Kidney (tissue), 22 donors: ENCODE measurements at places on chromosomes 13 and 19. TPM values are rescaled to one million over a fixed set of nuclear protein-coding genes. Genes with fewer than 3 reads are reported as not detected.
A peak's percentile ranks its signal among the peaks of the same experiment; 100 is the strongest.

- DNase-seq, result peak; percentile 94
Observed at GRCh38 chr19:43464134-43464775, 1.2 kb downstream of the LYPD3 start.

GRCh38 chr19:55832676-55833075, 877 bp upstream of the NLRP11 start:
- DNase-seq, result no peak

DNA sequence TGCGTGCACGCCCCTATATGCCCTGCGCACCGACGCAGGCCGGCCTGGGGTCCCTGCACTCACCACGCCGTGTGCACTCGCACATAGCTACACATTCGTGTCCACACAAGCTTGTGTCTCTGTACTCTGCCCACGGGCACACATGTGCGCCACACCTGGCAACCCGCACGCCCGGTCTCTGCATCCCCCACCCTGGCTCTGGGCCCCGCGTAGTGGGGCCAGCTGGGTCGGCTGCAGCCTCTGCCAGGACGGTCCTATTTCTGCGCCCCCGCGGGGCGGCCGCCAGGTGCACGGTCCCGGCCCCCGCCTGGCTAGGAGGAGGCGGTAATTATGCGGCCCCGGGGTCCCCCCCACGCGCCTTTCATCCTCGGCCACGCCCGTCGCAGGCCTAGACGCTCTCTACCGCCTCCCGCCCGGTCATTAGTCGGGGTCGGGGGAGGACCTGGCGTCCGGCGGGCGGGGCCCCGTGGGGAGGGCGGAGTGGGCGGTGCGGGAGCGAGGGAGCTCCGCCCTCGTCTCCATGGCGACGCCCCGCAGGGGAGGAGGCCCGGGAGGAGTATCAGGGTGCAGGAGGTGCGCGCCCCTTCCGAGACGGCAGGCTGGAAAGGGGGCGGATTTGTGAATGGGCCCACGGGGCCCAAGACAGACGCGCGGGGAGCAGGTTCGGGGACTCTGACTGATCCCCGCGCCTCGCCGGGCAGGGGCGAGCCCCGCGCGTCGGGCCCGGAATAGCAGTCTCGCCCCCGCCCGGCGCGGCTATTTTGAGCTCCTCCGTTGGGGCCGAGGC, 2.8 kb upstream of the CIRBP start:
- peak; percentile 83 for DNase-seq

- no peak for DNase-seq
Observed at GRCh38 chr13:21347753-21348318, 111.3 kb downstream of the ZDHHC20 start.

- no peak for DNase-seq
Observed at GRCh38 chr13:101140936-101141335, 275.4 kb downstream of the NALCN start.

DNA sequence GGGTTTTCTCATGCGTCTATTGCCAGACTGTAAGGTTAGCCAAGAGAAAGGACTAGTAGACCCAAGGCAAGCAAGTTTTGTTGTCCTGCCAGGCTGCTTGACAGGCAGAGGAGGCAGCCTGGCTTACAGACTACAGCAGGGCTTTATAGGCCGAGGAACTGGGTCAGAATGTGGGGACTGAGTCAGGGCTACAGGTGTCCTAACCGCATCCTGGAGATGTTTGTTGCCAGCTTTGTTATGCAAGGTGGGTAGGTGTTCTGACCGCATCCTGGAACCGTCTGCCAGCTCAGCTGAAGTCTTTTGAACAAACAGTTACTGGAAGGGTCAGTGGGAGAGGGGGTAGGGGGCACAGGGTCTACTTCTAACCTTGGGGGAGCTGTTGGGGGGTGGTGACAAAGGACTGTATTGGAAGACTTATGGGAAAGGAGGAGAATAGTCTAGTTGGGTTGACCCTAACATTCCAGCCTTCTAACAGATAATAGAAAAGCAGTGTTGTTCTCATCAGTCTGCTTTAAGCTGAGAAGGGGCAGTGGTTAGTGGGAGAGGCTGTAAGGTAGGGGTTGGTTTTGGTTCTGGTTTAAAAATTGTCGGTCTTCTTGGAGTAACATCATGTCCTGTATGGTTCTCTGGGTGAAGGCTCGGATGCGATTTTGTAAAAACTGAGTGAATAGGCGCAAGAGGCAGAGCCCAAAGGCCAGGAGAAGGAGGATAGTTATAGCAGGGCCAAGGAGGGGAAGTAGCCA, 913.8 kb upstream of the SLITRK5 start:
- DNase-seq, result no peak

DNA sequence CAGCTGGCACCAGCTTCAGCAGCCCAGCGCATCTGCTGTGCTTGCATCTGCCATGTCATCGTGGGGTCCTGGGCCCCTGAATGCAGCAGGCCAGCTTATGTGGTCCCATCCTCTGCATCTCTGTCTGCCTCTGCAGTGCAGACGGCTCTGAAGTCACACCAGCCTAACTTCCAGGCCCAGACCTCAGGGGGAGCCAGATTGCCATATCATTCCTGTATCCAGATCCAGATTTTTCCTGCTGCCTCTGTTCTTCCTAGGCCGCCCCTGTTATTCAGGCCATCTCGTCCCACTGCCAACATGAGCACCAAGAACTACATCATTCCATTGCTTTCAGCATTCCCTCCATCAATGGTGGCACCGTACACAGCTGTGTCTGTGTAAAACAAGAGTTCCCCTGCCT, 571.6 kb downstream of the UQCRFS1 start:
- DNase-seq, result no peak

DNA sequence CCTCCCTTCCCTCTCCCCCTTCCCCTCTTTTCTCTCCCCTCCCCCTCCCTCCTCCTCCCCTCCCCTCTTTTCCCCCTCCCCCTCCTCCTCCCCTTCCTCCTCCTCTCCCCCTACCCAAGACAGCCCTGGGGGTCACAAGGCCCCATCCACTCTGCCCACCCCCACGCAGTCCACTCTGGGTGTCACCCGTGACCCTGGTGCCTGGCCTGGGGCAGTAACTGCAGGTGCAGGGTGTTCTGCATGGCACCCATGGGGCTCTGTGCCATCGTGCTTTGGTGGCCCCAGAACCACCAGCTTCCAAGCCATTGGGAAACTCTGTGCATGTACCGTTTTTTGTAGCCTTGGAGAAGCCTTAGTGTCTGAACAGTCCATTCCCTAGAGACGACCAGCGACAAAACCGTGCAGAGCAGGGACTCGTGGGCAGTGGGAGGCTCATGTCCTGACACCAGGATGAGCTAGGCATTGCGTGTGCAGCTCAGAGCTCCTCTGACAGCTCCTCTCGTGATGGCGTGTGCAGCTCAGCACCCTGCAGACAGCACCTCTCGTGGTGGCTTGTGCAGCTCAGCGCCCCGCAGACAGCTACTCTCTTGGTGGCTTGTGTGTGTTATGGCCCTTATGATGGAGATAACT, 43.7 kb upstream of the F7 start:
- no peak for DNase-seq

DNA sequence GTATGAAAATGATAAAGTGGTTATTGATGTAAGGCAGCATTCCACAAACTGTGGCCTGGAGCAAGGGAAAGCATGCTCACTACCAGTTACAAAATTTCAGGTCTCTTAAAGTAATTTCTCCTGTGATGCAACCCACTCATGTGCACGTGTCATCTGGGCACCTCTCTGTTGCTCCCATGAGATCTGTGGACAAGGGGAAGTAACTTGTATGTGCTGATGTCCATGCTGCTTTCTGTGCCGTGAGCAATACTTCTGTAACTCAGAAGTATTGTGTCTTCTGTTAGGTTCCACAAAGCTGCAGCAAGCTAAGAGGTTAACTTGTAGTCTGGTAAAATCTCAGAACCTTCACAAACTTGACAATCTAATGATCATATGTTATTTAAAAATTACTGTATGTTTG, 930.0 kb upstream of the SLITRK6 start:
- no peak for DNase-seq

DNA sequence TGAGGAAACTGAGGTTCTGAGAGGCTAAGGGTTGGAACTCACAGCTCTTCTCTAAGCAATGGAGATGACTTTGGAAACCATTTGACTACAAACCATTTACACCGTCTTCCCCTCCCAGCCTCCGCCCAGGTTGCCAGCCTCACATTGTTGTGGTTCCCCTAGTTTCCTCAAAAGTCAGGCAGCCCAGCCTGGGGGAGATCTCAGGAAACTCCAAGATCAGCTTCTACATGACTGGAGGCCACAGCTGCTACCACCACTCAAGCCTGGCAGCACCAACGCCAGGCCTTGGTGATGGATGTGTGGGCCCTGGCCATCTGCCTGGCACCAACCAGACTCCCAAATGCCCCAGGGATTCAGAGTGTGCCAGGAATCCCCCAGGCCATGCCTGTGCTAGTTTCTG, 207.9 kb downstream of the TSHZ3 start:
- DNase-seq, result no peak

DNA sequence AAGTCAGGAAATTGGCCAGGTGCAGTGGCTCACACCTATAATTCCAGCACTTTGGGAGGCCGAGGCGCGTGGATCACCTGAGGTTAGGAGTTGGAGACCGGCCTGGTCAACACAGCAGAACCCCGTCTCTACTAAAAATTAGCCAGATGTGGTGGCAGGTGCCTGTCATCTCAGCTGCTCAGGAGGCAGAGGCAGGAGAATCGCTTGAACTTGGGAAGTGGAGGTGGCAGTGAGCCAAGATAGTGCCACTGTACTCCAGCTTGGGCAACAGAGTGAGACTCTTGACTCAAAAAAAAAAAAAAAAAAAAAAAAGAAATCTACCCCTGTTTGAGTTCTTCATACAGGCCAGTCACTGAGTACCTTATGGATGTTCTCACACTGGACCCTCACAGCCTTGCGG, 42.0 kb downstream of the SLC15A1 start:
- no peak for DNase-seq

GRCh38 chr13:100461309-100462030, 127.1 kb downstream of the GGACT start:
- DNase-seq, result no peak

GRCh38 chr19:44623080-44623479, 9.7 kb downstream of the IGSF23 start:
- peak; percentile 15 for DNase-seq

DNA sequence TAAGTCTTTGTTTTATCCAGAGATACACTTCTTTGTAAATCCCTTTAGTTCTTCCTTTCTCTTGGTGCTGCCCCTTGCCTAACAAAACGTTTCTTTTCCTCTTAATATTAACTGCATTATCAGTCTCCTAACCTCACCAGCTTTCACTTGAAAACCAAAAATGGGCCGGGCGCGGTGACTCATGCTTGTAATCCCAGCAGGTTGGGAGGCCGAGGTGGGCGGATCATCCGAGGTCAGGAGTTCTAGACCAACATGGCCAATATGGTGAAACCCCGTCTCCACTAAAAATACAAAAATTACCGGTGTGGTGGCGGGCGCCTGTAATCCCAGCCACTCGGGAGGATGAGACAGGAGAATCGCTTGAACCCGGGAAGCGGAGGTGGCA, 329.8 kb upstream of the MIR17HG start:
- no peak for DNase-seq

DNA sequence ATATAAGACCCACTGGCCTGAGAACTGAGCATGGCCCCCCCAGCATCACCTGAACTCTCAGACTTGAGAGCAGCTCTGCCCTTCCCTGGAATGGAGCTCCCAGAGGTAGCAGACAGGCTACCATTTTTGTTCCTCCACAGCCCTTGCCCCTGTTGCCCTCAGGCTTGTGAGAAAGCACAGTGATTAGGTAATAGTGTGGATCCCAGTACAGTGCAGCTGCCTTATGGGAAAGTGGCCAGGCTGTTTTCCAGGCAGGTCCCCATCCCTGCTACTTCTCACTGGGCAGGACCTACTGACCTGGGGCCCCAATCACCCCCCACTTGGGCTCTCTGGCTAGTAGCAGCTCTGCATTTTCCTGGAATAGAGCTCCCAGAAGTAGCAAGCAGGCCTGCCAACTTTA, 834.0 kb downstream of the DACH1 start:
- DNase-seq, result no peak

DNA sequence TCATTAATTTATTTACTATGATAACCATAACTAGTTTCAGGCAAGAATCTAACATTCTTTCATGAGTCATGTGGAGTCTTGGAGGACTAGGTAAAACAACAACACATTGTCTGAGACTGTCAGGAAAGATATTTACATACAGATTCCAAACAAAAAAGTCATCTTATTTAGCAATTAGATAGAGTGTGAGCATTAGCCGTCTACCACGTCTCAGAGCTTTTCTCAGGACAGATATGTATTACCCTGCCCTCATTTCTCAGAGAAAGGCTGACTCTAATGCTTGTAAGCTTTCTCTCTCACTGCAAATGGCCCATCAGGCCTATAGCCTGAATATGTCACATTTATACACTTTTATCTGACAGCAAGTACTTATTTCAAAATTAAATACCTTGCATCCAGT, 312.1 kb upstream of the PCDH20 start:
- no peak for DNase-seq

DNA sequence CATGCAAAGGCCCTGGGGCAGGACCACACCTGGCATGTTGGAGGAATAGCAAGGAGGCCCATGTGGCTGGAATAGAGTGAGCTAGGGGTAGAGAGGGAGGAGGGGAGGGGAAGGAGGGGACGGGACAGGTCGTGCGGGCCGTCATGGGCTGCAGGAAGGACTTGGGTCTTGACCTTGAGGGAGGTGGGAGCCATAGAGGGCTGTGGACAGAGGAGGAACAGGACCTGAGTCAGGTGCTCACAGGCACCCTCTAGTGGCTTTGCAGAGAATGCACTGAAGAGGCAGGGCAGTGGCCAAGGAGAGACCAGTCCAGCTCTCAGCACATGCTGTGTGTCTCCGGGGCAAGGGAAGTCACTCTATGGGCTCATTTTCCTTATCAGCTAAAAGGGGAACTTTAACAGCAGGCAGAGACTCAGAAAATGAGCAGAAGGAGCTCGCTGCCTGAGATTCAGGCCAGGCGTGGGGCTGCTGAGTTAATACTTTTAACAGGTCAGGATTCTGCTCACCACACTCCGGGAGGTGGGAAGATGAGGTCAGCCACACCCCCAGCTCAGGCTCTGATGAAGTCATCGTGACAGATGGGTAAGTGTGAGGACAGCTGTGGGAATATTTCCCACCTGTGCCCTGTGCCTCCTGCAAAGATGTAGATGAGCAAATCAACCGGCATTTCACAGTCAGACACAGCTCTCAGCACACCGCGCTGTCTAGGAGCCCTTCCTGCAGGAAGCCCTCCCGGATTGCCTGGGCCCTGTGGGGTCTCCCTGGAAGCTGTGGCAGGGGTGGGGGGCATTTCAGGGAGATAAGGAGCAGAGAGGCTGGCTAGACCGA, 6.0 kb upstream of the TNFAIP8L1 start:
- peak; percentile 39 for DNase-seq

- no peak for DNase-seq
Observed at GRCh38 chr19:15223649-15224361, 8.4 kb downstream of the EPHX3 start.

The ZIM2 gene
- 0.47 TPM for total RNA-seq

The IGFL3 gene
- not detected for total RNA-seq

The ZNF823 gene
- total RNA-seq, result 12.5 TPM

The GGN gene
- 1.6 TPM for total RNA-seq

The IRS2 gene
- 12.9 TPM for total RNA-seq

The SGCG gene
- total RNA-seq, result 0.50 TPM

The SIAH3 gene
- total RNA-seq, result 0.03 TPM

The MEDAG gene
- 12.1 TPM for total RNA-seq
